SK-N-SH treated with all-trans-retinoic acid at 6 μM for 48 hours (cell line): ENCODE measurements at places on chromosomes 1 and 21.

DNA sequence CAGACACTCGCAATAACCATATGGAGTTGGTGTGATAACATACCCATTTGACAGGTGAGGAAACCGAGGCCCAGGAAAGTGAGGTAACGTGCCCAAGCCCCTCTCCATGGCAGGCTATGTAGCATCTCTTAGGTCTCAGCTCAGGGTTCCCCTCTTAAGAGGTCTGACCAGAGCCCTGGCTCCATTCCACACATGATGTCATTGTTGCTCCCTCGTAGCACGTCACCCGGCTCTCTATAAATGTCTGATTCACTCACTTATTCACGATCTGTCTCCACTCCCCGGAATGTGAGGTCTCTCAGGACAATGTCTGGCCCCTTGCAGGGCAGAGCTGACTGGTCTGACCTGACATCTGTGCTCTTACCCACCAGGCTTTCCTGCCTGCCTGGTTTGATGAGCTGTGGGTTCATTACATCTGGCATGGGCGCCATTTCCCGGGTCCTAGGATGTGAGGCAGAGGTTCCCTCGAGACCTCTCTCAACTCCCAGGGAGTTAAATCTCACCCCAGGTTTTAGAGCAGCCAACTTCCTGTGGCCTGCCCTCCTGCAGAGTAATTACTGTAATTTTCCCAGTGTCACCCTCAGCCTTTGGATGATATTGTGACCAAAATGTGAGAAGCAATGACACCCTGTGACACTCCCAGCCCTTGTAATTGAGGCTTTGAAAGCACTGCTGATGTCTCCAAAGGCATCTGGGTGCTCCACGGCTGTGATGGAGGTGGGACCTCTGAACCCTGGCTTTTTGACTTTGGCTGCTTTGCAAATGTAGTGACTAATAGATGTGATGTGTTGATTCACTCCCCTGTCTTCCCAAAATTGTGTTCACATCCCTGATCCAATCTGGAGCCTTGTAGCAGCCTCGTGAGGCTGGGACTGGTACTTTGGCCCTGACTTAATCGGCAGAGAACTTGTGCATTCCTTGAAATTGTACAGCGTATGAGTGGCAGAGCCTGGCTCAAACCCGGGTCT lies 10.6 kb downstream of the ACTL8 start:
- peak; percentile 75 for ATAC-seq

GRCh38 chr1:112714313-112715263 lies 544 bp downstream of the PPM1J start:
- peak; percentile 15 for ATAC-seq

GRCh38 chr1:185598332-185598731 lies 135.9 kb upstream of the HMCN1 start:
- ATAC-seq, result no peak

DNA sequence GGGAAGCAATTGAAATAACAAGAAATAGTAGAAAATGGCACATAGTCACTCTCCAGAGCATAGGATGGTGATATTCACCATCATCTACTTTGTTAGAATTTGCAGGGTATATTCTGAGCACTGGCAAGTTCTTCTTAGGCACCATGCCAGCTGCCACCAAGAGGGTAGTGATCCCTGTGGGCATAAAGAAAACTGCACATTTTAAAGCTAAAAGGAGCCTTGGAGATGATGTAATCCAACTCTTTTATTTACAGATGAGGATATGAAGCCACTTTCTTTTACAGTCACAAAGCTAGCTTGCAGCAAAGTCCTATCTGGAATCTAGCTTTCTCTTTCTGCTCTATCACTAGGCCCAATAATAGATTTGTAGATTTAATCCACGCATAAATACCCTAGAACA lies 69.0 kb downstream of the PTGER3 start:
- no peak for ATAC-seq

DNA sequence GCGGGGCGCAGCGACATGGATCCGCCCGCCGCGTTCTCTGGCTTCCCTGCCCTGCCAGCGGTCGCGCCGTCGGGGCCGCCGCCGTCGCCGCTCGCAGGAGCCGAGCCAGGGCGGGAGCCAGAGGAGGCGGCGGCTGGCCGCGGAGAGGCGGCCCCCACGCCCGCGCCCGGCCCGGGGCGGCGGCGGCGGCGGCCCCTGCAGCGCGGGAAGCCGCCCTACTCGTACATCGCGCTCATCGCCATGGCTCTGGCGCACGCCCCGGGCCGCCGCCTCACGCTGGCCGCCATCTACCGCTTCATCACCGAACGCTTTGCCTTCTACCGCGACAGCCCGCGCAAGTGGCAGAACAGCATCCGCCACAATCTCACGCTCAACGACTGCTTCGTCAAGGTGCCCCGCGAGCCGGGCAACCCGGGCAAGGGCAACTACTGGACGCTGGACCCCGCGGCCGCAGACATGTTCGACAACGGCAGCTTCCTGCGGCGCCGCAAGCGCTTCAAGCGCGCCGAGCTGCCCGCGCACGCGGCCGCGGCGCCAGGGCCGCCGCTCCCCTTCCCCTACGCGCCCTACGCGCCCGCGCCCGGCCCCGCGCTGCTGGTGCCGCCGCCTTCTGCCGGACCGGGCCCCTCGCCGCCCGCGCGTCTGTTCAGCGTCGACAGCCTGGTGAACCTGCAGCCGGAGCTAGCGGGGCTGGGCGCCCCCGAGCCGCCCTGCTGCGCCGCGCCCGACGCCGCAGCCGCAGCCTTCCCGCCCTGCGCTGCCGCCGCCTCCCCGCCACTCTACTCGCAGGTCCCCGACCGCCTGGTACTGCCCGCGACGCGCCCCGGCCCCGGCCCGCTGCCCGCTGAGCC lies 459 bp downstream of the FOXE3 start:
- ATAC-seq, result no peak

DNA sequence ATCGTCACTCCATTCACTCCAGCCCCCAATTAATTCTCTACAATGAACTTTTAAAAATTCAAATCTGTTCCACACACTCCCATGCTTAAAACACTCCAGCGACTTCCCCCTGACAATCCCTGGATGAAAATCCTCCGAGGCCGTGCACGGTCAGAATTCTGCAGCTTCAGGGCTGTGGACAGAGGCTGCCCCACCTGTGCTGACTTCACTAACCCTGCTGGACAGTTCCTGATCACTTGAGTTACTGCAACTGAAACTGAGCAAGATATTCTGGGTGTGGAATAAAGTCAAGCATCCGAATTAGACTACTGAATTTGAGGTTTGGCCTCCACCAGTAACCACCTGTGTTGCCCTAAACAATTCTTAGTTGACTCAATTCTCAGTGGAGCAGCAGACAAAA lies 1.0 kb upstream of the JAK1 start:
- ATAC-seq, result no peak

GRCh38 chr1:244065063-244065793 lies 14.1 kb downstream of the ZBTB18 start:
- ATAC-seq, result peak; percentile 21

- ATAC-seq, result no peak
These were observed 73.1 kb downstream of the MATN1 start for GRCh38 chr1:30650038-30650967.

- no peak for ATAC-seq
These were observed 50.2 kb upstream of the SSBP3 start for GRCh38 chr1:54456361-54456760.

DNA sequence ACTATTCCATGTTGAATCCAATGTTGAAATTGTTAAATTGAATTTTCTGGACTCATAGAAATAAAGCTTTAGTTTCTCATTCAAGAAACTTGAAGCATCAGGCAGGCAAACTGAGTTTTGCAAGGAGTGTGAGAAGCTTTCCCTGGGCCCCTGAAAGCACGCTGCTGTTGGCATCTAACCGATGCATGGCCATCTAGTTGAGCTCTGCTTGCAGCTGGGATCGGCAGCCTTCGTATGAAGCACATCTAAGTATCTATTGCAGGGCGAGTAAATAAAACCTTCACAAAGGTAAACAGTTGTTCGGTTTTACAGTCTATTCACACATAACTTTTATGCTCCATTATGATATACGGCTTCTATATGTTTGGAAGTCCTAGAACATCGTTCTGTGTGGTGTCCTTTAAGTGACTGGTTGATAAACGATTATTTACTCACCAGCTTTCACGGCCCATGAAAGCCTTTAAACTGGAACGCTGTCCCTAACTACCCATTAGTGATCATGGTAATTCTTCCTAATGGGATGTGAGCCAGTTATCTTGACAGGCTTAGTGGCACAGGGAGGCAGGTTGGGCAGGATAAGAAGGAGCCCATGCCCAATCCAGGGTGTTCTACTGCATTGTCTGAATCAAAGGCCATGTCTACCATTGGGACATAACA lies 71.7 kb downstream of the SEC16B start:
- ATAC-seq, result no peak

GRCh38 chr21:34200288-34200905 lies 127.0 kb downstream of the MRPS6 start:
- no peak for ATAC-seq

GRCh38 chr1:85214654-85215053 lies 13.8 kb upstream of the SYDE2 start:
- ATAC-seq, result no peak
